ENCODE measurements at places on chromosomes 6 and 20. TPM values are rescaled to one million over a fixed set of nuclear protein-coding genes. Genes with fewer than 3 reads are reported as not detected.
A peak's percentile ranks its signal among the peaks of the same experiment; 100 is the strongest.

DNA sequence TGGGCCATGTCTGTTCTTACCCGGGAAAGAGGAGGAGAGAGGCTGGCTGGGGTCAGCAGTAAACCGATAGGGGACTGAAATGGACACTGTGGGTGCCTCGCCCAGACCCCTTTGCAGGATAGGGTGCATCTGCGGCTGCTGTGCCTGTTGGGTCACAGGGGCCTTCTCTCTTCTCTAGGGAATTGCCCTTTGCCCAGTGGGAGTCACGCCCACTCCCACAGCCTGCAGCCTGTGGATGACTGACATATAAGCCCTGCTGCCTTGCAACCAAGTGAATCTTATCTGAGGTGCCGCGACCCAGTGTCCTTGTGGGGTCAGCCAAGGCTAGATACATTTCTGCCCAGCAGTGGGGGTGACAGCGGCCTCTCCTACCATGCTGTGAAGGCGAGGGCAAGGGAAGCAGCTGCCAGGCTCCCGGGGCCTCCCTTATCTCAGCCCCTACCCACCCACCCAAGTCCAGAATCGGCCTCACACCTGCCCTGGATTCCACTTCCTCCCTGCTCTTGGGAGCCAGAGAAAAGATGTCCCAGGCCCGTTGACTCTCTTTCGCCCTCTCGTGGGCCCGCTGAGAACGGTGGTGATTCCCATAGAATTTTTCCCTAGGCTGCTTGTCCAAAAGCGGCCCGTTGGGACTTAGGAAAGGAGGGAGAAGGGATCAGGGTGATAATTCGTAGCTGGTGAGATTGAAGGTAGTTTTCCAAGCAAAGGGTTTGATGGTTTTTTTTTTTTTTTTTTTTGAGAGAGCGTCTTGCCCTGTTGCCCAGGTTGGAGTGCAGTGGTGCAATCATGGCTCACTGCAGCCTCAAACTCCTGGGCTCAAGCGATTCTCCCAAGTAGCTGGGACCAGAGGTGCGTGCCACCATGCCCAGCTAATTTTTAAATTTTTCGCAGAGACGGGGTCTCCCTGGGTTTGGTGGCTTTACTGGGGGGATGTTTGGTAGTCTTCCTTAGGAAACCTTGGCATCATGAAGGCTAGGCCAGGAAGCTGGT lies 76.4 kb upstream of the RNF24 start:
- DNase-seq = peak; percentile 74

GRCh38 chr6:80134065-80134464 lies 27.6 kb downstream of the BCKDHB start:
- DNase-seq = no peak

DNA sequence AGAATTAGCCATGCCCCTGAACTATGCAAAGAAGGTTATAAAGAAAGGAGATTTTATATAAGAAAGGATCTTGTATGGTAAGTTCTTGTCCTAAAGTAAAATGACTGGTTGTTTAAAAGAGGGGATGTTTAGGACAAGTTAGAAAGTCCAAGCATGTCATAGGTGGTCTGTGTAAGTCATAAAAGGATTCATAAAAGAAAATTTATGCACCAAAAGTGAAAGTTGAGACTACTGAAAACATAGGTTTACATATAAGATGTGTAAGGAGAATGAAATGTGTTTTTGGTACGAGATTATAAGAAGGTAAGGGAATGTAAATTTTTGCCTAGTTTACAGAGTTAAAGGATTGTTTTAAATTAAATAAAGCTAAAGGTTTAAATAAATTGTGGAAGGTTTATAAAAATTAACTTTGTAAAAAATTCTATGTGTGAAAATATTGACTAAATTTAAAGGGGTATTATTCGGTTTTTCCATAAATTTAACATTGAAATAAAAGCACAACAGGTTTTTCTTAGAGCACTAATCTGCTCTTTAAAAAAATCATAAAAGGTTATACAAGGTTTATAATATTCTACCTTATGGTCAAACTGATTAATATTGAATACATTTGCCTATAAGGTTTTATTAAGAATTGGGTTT lies 93.6 kb upstream of the UST start:
- peak; percentile 15 for DNase-seq

Gene ADAM33
- total RNA-seq = 3.6 TPM
